ENCODE measurements at places on chromosomes 4 and X.

DNA sequence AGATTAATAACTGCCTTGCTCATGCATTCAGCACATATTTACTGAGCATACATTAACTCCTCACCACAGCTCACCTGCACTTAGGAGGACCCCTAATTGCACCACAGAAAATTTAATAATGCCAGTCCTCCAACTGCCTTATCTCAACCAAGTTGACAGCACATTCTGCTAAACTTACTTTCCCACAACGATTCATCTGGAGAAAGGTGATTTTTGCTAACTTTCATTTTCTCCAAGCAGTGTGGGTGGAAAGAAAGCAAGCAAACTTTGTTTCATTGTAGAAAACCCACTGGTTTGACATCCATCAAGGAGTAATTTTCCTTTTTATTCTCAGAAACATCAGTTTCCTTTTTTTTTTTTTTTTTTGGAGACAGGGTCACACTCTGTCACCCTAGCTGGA lies 49.1 kb downstream of the RASGEF1B start:
- no peak for DNase-seq

DNA sequence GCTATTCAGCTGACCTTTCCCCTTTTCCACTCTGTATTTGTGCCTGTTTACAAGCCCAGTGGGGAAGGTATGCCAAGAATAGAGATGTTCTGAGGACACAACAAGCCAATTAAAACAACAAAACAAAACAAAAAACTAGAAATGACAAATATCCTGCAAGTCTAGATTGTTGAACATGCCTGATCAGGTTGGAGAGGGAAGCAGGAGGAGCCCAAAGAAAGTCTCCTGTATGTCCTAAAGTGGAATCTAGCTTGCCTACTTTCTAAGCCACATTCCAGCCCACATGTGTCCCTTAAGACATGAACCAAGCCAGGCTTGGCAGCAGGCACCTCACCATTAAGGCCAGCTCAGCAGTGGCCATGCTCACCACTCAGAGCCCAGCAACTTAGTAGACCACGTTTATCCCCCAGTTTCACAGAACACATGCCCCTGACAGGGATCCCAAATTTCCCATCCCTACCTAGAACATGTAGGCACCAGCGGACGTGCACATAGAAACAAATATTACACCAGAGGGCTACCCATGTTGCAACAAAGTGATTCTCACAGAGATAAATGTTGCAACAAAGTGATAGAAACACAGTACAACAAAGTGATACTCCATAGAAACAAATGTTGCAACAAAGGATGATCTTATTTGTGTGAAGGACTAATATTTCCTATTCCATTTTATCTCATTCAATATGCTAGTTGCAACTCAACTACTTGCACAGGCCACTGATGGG lies 48.3 kb downstream of the CD99L2 start:
- DNase-seq: peak; percentile 19

GRCh38 chr4:15897577-15897976 lies 41.0 kb downstream of the FGFBP1 start:
- no peak for DNase-seq

DNA sequence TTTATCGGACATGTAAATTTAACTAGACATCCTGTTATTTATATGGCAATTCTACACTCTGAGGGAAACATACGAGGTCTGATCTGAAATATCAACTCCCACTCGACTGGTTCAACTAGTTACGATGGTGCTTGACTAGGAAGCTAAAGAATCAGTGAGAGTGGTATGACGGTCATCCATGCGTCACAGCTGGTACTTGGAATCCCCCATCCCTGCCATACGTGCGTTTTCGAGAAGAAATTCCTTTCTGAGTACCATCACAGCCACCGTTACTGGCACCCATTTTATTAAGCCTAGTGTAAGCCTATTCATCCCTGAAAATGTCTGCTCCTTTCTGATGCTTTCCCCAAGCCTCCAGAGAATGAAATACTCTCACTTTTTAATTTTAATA lies 695 bp upstream of the PIGA start:
- DNase-seq: peak; percentile 6

- no peak for DNase-seq
These were observed 93.0 kb upstream of the EGFL6 start for GRCh38 chrX:13476384-13476783.

- no peak for DNase-seq
These were observed 58.0 kb upstream of the FRMPD4 start for GRCh38 chrX:12080265-12080664.

- DNase-seq: no peak
These were observed 143.7 kb upstream of the PABPC4L start for GRCh38 chr4:134345244-134345643.

GRCh38 chrX:153477901-153478300 lies 7.5 kb upstream of the HAUS7 start:
- DNase-seq: no peak

GRCh38 chr4:10925996-10926395 lies 241.4 kb upstream of the CLNK start:
- DNase-seq: no peak

DNA sequence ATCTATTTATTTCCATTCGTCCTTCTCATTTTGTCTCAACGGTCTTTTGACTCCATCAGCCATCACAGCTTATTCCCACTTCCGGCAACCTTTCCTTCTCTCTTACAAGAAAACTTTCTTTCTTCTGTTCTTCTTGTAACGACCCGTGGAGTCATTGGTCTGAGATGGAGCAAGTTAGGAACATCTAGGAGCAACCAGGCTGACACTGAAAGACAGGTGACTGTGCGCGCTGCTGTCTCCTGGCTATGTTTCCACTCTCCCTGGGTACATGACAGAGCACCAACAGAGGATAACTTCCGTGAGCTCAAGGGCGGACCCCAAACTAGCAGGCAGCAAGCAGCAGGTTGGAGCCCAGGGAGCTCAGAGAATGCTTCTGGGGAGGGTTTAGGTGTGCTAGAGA lies 2.5 kb downstream of the FGF5 start:
- DNase-seq: no peak

- no peak for DNase-seq
These were observed 117.0 kb downstream of the SPOCK3 start for GRCh38 chr4:167117273-167117672.

DNA sequence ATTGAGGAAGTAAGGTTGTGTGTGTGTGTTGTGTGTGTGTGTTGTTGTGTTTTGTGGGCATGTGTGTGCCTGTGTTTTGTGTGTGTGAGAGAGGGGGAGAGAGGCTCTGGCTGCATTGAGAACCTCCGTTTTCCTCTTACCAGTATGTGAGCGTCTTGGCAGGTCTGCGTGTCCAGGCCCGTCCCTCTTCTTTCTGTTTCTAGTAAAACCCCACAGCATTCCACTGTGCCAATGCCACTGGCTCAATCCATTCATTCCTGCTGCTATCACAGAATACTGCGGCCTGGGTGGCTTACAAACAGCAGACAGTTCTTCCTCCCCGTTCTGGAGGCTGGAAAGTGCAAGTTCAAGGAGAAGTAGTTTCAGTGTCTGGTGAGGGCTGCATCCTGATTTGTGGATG lies 15.5 kb upstream of the HTRA3 start:
- DNase-seq: no peak

- DNase-seq: no peak
These were observed 1383.0 kb upstream of the TENM3 start for GRCh38 chr4:180860089-180860720.

GRCh38 chr4:168879188-168879587 lies 130.9 kb downstream of the CBR4 start:
- DNase-seq: peak; percentile 77

GRCh38 chr4:83129264-83129663 lies 14.7 kb upstream of the PLAC8 start:
- DNase-seq: no peak

DNA sequence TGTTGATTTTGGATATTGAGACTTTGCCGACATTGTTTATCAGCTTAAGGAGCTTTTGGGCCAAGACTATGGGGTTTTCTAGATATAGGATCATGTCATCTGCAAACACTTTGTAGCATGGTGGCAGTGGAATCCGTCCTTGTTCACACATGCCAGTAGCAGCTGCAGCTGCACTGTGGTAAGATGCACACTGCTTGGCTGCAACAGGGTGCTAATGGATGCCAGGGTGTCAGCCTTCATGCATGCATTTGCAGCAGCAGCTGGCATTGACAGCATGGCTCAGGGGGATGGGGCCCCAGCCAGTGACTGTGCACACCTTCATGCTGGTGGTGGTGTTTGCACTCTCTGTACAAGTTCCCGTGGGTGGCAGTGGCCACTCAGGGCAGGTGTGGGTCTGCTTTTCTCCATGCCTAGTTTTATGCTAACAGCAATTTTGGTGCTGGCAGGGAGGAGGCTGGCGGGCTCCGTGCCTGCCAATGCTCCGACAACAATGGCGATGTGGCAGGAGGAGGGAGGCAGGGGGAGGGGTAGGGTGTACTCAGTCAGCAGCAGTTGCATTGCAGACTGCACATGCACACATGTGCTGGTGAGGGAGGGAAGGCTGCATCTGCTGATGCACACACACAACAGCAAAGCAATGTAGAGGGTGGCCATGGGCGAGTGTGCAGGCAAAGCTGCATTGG lies 37.5 kb downstream of the BEX3 start:
- DNase-seq: no peak

GRCh38 chr4:139499186-139499585 lies 45.3 kb downstream of the RAB33B start:
- DNase-seq: no peak

GRCh38 chr4:127410644-127411043 lies 222.1 kb upstream of the INTU start:
- no peak for DNase-seq

DNA sequence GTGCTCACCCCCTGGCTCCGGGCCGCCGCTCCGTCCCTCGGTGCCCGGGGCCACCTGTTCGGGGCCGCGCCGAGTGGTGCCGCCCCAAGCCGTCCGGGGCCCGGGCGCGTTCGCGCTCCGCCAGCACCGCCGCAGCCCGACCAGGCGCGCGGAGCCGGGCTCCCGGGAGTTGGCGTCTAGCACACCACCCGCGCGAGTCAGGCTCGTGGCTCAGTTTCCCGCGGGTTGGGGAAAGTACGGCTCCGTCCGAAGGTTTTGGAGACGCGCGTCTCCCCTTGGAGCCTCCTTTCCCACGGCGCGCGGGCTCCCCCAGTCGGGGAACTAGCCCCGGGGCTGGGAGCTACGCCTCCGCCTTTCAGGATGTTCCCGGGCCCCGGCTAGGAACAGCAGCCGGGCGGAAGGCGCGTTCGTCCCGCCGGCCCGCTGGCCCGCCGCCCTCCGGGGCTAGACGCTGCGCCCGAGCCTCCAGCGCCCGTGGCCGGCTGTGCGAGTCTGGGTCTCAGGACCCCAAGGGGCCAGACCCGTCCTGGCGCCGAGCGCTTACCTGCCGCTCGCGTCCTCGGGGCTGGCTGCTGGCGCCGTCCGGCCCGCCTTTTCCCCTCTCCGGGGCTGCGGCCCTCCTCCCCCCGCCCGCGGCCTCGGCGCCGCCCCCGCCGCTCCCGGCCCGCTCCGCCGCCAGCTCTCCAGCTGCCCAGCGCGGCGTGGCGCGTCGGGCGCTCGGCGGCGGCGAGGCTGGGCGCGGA lies at the start of gene ADGRG2:
Gene ADGRG2, minus strand, starts transcription at position 571 of the 743 bp plus-strand sequence. CDS start 53,634 bp downstream, outside the sequence.
- peak; percentile 24 for DNase-seq

GRCh38 chrX:134641346-134641745 lies 16.9 kb downstream of the PLAC1 start:
- peak; percentile 3 for DNase-seq

- DNase-seq: no peak
These were observed 20.7 kb downstream of the SYNPO2 start for GRCh38 chr4:118909173-118909956.

- DNase-seq: no peak
These were observed 11.3 kb downstream of the ARL13A start for GRCh38 chrX:100980608-100981497.

DNA sequence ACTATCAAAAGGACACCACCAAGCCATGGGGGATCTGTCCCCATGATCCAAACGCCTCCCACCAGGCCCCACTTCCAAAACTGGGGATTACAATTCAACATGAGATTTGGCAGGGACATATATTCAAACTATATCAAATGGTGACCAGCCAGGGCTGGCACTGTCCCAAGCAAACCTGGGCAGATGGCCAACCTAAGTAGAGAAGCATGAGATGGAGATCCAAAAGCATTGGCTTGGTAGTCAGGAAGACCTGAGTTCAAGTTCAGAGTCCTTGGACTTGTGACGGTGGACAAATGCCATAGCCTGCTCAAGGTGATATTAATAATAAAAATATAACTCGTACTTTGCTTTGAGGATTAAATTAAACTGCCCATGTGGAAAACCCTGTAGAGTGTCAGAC lies 79.2 kb upstream of the HS3ST1 start:
- no peak for DNase-seq

GRCh38 chrX:42241421-42241820 lies 318.1 kb upstream of the CASK start:
- DNase-seq: no peak

GRCh38 chr4:129231945-129232588 lies 136.1 kb downstream of the C4orf33 start:
- no peak for DNase-seq

DNA sequence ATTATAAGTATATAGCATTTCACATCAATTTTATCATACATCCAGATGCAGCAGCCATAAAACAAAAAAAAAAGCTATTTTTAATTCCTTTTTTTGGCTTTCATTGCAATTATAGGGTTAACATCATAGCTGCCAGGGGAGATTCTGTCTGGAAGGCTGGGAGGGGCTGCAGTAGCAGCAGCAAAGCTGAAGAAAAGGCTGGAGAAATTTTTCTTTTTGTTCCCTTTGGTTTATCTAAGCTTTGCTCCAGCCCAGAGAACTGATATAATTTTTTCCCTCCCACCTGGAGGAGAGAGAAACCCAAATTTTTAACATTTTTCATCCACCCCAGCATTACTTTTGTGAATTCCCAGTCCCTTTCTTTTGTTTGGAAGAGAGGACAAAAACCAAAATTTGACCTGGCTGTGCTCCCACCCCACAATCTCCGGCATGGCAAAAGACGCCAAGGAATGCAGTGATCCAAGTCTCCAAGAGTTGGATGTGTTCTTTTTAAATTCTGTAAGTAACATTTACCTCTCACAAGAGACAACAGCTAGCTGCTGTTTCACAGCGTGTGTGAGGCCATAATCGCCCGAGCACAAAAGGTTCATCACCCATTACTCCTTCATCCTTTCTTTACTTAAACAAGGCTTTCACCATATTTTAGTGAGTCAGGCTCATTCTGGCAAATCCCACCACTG lies 25.1 kb upstream of the FAM156A start:
- DNase-seq: no peak

DNA sequence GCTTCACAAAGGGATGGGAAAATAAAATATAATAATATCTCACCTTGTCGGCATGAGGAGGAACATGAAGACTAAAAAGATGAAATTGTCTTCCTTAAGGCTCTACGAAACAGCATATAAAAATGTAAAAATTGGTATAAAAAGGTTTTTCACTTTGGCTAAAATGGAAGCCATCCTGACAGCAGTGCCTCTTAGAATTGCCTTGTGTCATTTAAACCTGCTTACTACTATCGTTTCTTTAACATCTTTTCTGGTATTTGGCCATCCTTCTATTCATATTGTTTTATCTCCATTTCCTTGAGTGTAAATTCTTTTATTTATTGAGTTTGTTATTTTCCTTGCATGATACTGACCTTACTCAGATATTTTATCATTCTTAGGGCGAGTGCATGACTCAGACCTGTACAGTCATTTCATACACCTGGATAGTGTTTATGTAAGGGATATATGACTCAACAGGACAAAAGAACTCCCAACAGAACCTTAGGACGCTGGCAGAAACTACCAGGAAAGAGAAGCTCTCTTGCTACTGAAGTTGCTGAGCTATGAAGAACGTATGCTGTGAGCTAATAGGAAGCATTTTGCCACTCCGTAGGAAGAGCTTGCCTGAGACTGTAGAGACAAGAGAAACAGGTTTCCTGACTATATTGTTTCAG lies 5.8 kb upstream of the CDKN2AIP start:
- DNase-seq: no peak
